ENCODE measurements at places on chromosomes 1 and 21. TPM values are rescaled to one million over a fixed set of nuclear protein-coding genes. Genes with fewer than 3 reads are reported as not detected.

OR2L13 gene
- total RNA-seq = not detected

DNA sequence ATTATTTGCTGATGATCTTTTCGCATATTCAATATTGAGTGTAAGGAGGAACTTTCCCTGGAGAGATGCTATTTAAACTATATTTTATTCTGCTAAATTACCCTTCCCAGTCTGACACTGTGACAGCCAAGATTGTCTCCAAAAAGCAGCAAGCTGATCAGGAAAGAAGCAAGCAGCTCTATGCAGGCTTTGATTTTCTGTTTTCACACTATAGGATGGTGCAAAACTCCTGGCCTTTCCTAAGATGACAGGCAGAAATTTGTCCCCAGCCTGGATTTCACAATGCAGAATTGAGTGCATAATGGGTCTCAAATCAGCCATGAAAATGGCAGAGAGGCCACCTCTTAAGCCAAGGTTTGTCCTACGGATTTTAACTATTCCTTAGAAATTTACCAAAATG is 1.1 kb downstream of the SGIP1 start:
- no peak for DNase-seq
- peaks cover 22% of the 10 kb centered on the region for H3K36me3 ChIP-seq
- H3K4me1 ChIP-seq = peaks cover 79% of the 10 kb centered on the region

- no peak for DNase-seq
- no peak overlapping the region for H3K4me3 ChIP-seq
- peak overlapping the region; percentile 18 for H3K27ac ChIP-seq
- no peaks in the 10 kb centered on the region for H3K27me3 ChIP-seq
These were observed 31.8 kb downstream of the UCK2 start for GRCh38 chr1:165858967-165859845.

GRCh38 chr1:154954541-154954940 is 1.4 kb downstream of the PBXIP1 start:
- H3K27me3 ChIP-seq = no peaks in the 10 kb centered on the region
- DNase-seq = no peak
- H3K27ac ChIP-seq = peak overlapping the region; percentile 98
- peak overlapping the region; percentile 90 for H3K4me3 ChIP-seq
- H3K4me1 ChIP-seq = peaks cover 46% of the 10 kb centered on the region
- peaks cover 12% of the 10 kb centered on the region for H3K36me3 ChIP-seq

- no peak overlapping the region for H3K27ac ChIP-seq
- H3K36me3 ChIP-seq = no peaks in the 10 kb centered on the region
- peak; percentile 76 for DNase-seq
- no peaks in the 10 kb centered on the region for H3K4me1 ChIP-seq
- no peaks in the 10 kb centered on the region for H3K27me3 ChIP-seq
These were observed 104.9 kb upstream of the EDN2 start for GRCh38 chr1:41589395-41589794.
